ENCODE measurements at places on chromosomes 1 and 21.

- no peak for DNase-seq
These were observed 164.1 kb upstream of the C8B start for GRCh38 chr1:57129865-57130264.

DNA sequence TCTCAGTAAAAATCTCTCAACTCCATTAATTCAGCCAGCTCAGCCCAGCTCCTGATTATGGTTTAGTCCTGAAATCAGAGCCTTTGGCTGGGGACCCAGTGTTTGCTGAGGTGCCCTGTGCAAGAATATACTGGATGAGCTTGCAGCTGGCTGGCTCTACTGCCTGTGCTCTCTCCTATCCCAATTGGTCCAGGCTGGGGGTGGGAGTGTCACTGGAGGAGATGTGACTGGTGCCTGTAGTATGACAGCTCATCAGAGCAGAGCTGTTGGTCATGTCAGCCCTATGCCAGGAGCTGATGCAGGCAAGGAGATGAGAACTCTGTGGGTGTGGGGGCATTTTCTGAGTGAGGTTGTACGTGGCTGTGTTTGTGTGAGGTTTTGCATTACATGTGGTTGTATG is 87.0 kb downstream of the TNR start:
- no peak for DNase-seq

- no peak for DNase-seq
These were observed 31.5 kb upstream of the TNR start for GRCh38 chr1:175774921-175775320.

GRCh38 chr1:161092621-161093028 is 3.3 kb upstream of the NECTIN4 start:
- DNase-seq, result no peak

- DNase-seq, result no peak
These were observed 13.9 kb downstream of the CRYBG2 start for GRCh38 chr1:26340047-26340481.

DNA sequence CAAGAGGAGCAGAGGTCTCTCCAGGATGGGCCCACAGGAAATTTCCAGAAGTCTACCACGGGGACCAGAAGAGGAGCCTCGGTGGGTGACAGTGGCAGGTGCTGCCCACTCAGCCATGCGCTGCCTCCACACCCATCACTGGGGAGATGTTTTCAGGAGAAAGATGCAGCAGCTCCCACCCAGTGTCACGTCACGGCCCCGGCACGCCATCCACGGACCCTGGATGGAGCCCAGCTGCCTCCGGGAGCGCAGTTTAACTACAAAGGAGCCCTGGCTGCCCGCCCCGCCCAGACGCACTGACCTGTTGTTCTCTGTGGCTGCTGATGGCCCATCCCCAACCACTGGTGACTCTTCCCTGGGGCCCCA is 6.8 kb downstream of the TSPEAR start:
- no peak for DNase-seq

DNA sequence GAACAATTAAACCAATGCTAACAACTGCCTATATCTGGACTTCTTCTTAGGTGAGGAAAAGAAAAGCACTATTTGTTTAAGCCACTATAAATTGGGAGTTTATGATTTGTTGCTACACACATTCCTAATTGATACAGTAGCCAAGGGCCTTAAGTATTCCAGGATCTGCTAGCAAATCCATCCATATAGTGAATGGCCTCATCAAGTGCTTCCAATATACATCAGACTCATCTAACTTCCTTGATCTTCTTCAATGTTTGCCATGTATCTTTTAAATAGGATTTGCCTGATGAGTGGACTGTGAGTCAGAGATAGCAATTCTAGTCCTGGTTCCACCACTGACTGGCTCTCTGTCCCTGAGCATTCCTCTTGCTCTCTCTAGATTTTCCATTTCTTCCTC is 430.2 kb downstream of the OMA1 start:
- DNase-seq, result no peak

DNA sequence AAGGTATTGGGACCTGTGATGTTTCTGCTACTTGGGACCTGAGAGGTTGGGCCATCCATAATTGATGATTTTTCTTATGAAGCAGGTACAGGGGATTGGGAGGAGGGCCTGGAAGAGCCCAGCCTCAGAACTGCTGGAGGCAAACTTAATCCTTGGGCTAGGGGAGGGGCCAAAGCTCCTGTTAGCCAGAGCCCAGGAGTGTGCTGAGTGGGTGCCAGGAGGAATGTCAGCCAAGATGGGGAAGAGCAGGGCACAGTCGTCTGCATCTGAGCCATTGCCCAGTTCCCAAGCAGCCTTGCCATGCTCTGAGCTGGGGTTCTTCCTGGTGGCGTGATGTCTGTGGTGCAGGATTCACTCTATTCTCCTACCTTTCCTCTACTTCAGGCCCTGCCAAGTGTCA is 5.8 kb downstream of the MAPKAPK2 start:
- DNase-seq, result no peak

GRCh38 chr1:115837740-115838421 is 3.0 kb downstream of the NHLH2 start:
- DNase-seq, result no peak

DNA sequence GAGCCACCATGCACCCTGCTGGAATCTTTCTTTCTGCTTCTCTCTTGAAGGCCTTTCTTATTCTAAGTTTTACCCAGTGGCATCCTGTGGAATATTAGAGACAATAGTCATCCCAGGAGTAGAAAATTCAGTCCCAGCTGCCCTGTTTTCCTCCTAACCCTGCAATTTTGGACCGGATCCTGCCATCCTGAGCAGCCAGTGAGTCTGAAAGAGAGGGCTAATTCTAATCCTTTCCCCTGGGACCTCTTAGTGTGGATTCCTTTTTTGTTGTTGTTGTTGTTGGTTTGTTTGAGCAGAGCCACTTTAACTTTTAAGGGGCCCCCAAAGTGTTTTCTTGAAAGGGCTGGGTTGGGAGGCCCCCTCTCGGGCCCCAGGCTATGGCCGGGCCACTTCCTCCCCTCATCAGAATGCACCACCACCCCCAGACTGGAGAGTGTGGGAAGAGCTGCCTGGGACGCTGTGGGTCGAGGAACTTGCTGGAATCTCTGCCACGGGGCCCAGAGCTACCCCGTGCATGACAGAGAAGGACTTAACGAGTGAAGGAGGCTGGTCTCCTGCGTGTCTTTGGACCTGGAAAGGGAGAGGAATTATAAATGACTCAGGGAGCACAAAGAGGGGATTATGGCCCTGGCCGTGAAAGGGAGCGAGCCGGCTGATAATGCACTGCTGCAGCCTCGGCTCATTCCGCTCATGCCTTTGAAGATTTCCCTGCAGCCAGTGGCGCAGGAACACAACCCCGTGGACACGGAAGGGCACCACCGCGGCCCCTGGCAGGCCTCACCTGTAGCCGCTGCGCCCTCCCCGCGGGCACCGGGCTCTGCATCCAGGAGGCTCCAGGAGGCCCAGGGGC is 81.0 kb upstream of the AKT3 start:
- no peak for DNase-seq

DNA sequence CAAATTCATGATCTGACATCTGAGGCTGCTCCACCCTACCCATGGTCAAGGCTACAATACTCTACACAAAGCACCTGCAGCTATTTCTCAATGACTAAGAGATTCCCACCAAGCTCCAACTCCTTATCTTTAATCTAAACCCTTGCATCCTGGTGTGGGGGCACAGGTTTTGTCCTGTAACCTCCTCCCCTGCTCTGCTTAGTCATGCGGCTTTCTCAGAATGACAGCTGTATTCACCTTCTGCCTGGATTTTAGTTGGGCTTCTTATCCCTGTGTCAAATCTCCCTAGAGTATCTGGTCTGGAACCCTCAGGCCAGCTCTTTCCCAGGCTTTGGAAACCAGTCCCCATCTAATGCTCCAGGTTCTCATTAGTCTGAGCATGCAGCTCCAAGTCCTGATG is 159.0 kb downstream of the BARHL2 start:
- no peak for DNase-seq

DNA sequence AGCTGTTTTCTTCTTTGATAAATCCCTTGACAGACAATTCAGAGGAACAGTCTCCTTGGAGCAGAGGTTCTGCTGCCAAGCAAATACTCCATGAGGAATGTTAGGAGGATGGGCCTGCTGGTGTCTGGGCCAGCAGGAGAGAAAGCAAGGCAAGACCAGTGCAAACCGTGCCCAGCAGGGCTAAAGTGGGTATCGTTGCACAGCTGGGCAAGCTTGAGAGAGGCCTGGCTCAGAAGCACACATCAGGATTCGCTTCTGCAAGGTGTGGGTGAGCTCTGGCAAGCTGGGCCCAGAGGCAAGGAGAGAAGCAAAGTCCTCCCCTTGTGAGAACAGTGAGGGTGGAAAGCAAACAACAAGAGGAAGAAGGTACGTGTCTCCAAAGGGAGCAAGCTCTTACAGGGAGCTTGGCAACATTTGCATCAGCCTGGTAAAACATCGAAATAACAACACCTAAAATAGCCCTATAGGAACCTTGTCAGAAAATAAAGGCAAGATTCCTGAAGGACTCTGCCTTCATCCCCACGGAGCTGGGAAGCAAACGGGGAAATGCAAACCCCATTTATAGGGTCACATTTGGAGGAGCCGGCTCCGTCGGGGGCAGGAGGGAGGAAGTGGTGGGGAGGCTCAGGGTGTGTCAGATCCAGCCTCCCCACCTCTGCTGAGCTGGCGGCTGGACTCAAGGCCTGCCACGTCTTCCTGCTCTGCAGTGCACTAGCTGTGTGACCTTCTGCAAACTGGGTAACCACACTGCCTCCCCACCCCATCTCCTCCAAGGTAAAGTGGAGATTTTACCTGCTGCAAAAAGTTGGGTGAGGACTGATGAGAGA is 62.3 kb upstream of the HIVEP3 start:
- DNase-seq, result no peak

DNA sequence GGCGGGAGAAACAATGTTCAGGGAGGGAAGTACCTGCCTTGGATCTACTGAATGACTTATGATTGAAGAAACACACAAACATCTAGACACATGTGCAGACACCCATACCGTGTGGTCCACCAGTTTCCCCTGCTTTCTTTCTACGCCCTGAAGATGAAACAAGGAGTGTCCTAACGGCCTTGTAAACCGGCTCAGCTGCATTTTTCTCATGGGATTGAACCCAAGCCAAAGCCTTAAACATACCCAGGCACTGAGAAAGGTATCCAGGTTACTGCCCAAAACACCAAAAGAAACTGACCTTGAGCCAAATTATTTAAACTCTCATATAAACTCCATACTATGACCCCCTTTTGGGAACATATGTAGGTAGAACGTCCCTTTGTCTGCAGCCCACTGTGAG is 630.0 kb upstream of the RGS18 start:
- no peak for DNase-seq

GRCh38 chr1:18384471-18384870 is 96.3 kb upstream of the KLHDC7A start:
- DNase-seq, result no peak

DNA sequence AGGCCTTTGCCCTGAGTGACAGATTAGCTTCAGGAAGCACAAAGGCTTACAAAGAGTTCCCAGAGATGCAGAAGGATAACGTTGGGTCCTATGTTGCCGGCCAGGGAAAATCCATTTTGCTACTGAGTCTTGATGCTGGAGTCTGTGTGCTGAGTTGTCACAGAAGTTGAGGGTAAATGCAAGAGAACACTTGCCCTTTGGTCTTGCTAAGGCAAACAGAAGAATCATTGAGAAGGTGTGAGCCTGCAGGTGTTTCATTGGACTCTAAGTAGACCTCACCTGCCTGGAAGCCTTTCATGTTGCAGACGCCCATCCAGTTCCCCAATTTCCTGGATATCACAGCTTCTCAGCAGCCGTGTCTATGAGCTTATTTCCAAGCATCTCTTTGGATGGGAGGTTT is 105.2 kb downstream of the PCP4 start:
- DNase-seq, result no peak

DNA sequence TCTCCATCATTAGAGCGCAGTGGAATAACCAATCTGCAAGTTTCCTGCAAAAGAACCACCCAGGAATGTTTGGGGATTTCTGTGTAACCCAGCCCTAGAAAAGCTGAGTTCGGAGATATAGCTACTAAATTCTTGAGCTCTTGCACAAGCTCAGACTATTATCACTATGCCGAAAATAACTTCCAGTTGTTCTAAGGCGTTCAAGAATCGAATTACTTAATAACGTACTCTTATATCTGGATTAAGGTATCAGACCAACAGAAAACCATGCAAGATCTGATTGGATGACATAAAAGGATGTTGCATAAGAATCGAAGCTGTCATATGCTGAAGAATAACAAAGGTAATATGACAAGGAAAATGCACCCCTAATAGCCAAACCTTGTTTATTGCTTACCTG is 7.5 kb upstream of the LAMC2 start:
- no peak for DNase-seq

DNA sequence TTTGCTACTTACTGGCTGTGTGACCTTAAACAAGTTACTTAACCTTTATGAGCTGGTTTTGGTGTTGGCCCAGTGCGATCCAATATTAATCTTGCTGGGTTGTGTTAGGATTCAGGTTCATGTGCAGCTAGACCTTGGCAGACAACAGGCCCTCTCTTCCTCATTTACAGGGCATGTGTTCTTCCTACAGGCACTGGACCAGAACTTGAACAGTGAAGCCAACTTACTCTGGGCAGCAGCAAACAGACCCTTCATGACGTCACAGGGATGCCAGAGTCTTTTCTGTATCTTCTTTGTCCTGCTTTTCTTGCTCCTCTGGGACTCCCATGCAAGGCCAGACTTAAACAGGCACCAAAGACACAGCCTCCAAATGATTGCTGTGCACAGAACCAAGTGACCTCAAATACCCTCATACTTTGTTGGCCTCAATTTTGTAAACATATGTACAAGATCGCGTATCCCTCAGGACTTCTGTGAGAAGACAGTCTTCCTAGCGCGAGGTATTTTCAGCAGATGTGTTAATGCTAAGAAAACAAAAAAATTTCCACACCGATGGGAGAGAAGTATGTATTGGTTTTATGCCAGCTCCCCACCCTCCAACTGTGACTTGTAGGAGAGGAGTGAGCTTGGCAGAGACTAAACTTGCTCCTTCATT is 73.7 kb downstream of the URB2 start:
- DNase-seq, result no peak

DNA sequence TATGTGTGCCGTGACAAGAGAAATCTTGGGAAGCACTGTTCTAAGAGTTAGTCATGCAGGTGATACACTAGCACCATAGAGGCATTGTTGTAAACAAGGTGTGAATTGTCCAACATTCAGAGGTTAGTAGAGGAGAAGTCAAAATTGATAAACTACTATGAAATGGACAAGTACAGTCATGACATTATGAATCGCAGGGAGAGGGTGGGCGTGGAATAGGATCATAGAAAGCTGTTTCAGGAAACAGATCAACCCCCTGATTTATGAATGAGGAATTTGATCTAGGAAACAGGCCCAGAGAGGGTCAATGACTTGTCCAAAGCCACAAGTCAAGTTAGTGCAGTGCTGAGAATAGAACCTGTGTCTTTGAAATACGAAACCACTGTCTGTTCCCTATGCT is 58.5 kb upstream of the LAX1 start:
- DNase-seq, result no peak

- no peak for DNase-seq
These were observed 5.3 kb downstream of the PRUNE1 start for GRCh38 chr1:151013518-151013917.

Measured in stimulated activated CD8-positive, alpha-beta memory T cell treated with anti-CD3 and anti-CD28 coated beads, Interleukin-2, amount 100 ng/mL, for 1 hour (primary cell).